ENCODE measurements at places on chromosomes 3 and 15.

- DNase-seq, result no peak
Measured at GRCh38 chr3:76668653-76669052, 371.2 kb upstream of the ROBO2 start.

DNA sequence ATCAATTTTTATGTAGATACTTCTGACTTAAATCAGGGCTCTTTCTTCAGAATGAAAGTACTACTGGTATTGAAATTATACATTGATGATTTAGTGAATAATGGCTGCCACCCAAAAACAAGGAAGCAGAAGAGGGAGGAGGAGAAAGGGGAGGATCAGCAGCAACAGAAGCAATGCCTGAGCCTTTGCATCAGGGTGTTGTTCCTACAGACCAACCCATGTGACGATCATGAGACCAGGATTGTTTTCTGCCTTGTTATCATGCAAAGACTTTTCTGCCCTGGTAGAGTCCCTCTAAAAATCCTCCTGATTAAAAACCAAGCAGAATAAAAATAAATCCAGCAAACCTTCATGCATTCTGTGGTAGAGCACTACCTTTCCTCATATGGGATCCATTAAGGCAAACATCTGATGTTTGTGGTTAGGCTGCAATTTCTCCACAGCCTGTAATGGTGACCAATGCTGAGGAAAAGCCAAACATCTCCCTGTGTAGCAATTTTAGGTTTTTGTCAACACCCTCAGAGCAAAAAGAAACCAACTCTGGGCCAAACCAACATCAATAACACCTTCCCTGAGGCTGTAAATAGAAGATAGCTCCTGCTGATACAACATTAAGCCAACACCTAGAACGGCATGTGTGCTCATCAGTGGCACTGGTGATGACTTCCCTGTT is 191.7 kb downstream of the ATP8B4 start:
- no peak for DNase-seq

- DNase-seq, result no peak
Measured at GRCh38 chr3:128859630-128860029, 19.8 kb upstream of the ACAD9 start.

GRCh38 chr3:113039546-113039945 is 48.8 kb downstream of the GTPBP8 start:
- no peak for DNase-seq

- no peak for DNase-seq
Measured at GRCh38 chr3:134464064-134464688, 21.6 kb downstream of the ANAPC13 start.

- DNase-seq, result no peak
Measured at GRCh38 chr15:36497901-36498300, 81.5 kb upstream of the CDIN1 start.

- DNase-seq, result no peak
Measured at GRCh38 chr3:122105626-122106025, 50.5 kb downstream of the CD86 start.

- DNase-seq, result no peak
Measured at GRCh38 chr3:112143251-112143650, 10.2 kb upstream of the GCSAM start.

- DNase-seq, result no peak
Measured at GRCh38 chr15:73695773-73696640, 11.8 kb downstream of the CD276 start.

GRCh38 chr3:43024181-43024885 is 45.2 kb downstream of the GASK1A start:
- no peak for DNase-seq

DNA sequence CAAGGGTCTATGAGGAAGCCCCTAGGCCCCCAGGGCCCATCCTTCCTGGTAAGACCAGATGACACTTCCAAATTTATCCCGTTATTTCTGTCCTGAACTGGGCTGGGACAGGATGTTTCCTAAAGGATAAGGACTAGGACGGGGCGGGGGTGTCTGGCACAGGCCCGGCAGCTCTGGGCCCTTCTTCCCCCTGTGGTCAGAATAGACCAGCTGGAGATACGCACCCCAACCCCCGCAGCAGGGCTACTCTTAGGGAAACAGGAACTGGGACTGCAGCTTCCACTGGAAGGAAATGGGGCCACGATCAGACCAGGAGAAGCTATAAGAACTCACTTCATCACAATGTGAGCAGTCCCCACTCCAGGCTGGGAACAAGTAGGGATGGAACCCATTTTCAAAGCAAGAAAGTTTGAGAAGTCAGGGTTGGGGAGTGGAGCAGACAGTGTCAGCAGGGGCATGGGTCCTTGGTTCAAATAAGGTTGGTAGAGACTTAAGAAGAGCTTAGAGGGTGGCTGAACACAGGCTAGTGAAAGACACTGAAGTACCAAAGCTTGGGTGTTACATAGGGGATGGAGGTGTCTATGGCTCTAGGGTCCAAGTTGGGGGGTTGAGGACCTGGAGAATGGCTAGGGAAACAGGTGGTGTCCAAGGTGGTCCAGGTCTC is 1.1 kb downstream of the NCKIPSD start:
- DNase-seq, result no peak

DNA sequence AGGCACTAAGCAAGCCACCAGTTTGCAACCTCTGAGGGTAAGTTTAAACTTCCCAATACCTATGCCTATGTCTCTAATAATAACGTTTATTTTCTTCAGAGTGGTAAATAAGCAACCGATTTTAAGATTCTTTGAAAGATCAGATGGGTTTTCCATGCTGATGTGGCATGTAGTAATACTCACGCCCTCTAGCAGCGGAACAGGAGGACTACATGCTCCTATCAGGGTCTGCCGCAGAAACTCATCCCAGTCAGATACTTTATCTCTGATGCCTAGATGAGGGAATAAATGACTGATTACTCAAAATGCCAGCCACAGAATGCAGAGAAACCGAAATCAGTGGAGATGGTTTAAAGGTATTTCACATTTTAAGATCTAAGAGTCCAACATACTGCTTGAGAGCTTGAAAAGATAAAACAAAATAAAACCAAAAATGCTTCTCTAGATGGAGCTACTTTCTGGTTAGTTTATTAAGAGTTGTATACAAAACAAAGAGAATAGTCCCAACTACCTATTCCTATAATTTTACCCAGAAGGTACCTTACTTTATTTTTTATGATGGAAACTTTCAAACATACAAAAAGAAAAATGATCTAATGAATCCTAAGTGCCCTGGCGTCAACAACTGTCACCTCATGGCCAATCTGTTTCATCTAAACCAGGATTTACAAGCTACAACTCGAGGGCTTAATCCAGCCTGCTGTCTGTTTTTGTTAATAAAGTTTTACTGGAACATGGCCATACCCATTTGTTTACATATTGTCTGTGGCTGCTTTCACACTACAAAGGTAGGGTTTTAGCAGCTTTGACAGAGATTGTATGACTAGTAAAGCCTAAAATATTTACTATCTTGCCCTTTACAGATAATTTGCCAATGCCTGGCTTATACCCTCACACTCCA is 37.5 kb upstream of the STIMATE start:
- DNase-seq, result peak; percentile 22

- DNase-seq, result no peak
Measured at GRCh38 chr15:52143873-52144272, 31.3 kb upstream of the BCL2L10 start.

- DNase-seq, result no peak
Measured at GRCh38 chr3:104547031-104547430, 819.7 kb upstream of the ALCAM start.

DNA sequence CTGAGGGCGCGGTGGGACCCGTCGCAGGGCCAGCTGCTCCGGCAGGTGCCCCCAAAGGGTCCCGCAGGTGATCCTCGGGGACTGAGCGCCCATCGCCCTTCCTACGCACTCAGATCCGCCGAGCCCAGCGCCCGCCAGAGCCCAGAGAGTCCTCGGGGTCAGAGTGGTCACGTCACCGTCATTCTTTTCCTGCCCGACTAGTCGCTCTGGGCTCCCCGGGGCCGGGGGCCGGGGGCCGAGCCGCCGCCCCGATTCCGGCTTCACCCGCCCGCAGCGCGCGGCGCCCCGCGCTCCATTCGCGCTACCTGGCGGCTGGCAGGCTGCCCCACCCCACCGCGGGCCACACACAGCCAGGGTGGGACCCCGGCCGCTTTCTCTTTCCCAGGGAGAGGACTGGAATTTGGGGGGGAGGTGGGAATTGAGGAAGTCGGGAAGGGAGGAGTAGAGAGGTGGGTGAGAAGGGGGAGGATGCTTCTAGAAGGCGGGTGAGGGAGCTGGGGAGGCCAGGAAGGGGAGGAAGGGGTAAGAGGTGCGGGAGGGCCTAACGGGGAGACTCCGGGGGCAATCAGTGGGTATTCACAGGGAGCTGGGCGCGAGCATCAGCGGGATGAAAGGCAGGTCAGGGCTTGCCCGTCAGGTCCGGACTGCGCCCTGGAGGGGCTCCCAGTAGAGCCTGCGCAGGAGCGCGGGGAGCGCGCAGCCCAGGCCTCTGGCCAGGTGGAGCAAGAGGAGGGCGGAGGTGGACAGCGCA is 36.1 kb upstream of the EPHB3 start:
- no peak for DNase-seq

DNA sequence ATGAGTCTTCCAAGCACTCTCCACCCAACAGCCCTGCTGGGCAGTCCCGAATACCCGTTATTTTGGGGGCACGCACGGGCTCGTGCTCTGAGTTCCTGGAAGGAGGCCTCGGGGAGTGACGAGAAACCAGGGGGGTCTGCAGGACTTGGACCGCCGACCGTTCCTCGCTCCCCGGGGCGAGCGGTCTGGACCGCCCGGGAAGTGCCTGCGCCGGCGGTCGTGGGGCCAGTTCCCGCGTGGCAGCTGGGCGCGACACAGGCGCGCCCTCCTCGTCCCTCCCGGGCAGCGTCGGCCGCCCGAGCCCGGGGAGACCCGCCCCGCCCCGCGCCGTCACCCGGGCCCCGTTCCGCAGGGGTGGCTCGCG is 387 bp downstream of the GNB4 start:
- no peak for DNase-seq

DNA sequence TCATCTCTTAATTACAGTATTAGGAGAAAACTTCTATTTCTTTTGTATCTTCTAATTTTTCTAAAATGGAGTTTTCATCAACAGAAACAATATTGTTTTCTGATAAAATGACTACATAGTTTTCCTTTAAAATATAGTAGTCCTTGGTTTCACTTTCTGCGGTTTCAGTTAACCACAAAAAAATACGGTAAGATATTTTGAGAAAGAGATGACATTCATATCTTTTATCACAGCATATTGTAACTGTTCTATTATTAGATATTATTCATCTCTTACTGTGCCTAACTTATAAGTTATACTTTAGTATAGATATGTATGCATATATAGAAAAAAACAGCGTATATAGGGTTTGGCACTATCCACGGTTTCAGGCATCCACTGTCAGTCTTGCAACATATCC is 2.3 kb downstream of the B4GALT4 start:
- DNase-seq, result no peak

DNA sequence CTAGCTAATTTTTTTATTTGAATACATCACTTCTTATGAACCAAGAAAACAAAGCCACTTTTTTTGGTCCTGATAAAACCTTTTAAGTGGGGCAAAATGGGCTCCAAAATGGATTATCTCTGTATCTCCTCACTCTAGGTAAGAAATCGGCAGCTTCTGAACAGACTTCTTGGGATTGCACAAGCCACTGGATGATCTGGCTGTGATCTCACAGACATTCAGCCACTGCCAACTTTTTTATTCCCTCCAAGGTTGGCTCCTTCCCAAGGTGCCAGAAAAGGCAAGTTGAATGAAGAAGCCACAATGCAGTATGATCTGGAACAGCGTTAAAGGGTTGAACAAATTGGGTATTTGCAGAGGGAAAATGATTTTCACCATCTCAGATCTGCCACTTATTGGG is 73.2 kb downstream of the PRICKLE2 start:
- DNase-seq, result no peak

DNA sequence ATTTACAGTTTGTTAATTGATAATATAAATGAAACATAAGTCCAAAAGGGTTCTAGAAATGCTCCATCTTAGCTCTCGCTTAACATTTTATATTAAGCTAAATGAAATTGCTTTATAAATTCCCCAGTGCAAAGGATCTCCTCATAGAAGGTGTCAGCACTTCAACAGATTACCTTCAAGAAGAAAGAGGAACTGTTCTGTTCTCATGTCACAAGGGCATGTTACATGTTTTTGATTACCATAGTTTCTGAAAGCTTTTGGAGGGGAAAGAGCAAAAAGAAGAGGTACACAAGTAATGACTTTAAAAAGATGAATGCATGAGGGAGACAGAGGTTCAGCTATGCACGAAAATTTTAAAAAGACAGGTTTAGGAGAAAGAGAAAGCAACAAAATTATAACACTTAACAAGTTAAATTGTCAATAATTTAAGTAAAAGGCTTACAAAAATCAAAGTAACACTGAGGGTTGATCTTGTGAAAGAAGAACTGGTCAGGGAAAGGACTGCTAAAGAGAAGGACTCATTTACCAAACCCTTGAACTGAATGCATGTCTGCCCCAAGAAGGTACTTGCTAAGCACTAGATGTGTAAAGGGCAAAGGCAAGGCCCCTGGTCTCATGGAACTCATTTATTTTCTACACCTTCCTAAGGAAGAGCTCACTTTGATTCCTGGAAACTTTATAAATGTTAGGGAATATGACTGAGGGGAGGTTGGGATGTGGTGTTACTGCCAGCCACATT is 45.1 kb downstream of the CCDC191 start:
- no peak for DNase-seq

DNA sequence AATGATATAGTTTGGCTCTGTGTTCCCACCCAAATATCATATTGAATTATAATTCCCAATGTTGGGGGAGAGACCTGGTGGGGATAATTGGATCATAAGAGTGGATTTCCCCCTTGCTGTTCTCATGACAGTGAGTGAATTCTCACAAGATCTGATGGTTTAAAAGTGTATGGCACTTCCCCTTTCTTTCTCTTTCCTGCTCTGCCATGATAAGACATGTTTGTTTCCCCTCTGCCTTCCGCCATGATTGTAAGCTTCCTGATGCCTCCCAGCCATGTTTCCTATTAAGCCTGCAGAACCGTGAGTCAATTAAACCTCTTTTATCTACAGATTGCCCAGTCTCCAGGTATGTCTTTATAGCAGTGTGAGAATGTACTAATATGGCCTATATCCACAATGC is 126.7 kb upstream of the GMNC start:
- DNase-seq, result no peak

DNA sequence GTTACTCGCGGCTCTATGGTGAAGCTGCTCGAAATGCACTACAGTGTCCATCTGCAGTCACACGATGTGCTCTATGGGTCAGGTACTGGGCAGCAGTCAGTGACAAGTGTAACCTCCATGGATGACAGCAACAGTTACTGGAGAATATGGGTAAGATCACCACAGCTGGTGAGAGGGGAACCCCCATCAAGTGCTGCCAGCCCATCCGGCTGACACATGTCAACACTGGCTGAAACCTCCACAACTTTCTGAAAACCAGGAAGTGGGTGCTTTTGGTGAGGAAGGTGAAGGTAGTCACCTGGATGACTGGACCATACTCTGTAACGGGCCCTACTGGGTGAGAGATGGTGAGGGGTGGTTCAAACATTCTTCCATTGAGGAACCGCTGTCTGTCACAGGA is 87.4 kb upstream of the C15orf39 start:
- DNase-seq, result no peak

- DNase-seq, result no peak
Measured at GRCh38 chr3:197082871-197083270, 53.3 kb upstream of the MELTF start.

DNA sequence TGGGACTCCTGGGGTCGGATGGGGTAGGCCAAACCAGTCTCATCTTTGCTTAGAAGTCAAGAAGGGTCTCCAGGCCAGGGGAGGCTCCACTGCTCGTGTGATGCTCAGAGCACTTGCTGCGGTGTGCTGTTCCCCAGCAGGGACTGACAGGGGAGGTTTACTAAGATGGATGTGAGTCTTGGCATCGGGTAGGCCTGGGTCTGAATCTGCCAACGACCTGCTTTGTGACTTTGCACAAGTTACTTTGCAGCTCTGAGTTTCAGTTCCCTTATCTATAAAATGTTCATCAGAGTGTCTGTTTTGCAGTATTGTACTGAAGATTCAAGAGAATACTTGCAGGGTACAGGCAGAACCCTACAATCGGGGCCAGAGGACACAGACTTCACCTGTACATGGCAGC is 17.3 kb upstream of the CDCP1 start:
- DNase-seq, result no peak
